Left lobe of liver (tissue), 2 donors: ENCODE measurements at places on chromosomes 4 and X.

GRCh38 chrX:123222920-123223319, 38.8 kb downstream of the GRIA3 start:
- DNase-seq = no peak

GRCh38 chr4:152807294-152807829, 27.6 kb downstream of the ARFIP1 start:
- no peak for DNase-seq

GRCh38 chr4:95129031-95129430, 371.3 kb downstream of the BMPR1B start:
- DNase-seq = no peak

GRCh38 chrX:13263560-13264251, 56.1 kb downstream of the ATXN3L start:
- DNase-seq = no peak

DNA sequence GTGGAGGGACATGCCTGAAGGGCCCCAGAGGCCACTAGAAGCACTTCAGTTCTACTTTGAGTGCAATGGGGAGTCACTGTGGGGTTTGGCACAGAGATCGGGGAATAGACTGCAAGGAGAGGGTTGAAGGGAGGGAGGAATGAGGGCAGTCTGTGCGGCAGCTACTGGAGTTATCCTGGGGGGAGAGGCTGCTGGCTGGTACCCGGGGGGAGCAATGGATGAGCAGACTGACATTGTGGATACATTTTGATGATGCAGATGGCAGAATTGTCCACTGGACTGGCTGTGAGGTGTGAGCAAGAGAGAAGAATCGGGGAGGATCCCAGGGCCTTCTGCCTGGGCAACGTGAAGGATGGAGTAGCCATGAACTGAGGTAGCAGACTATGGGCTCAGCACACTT, 2.8 kb upstream of the MAMLD1 start:
- DNase-seq = no peak

GRCh38 chr4:20831746-20832145, 131.5 kb downstream of the PACRGL start:
- DNase-seq = no peak
